ENCODE measurements at places on chromosomes 6 and 20.
A peak's percentile ranks its signal among the peaks of the same experiment; 100 is the strongest.

DNA sequence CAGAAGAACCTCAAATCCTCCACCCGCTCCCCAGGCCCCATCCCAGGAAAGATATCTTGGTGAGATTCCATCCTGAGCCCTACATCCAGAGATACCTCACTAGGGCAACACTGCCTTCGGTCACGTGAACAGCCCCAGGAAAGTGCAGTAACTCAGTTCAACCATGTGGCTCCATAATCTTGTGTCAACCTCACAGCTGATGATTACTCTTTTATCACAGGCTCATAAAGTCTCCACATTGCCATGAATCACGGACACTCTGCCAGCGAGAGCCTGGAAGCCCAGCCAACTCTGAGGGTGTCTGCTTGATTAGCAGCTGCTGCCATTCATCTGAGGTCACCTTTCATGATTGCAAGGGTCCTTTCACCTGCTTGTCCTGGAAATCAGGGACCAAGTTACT lies 175.8 kb upstream of the LRFN2 start:
- no peak for DNase-seq

DNA sequence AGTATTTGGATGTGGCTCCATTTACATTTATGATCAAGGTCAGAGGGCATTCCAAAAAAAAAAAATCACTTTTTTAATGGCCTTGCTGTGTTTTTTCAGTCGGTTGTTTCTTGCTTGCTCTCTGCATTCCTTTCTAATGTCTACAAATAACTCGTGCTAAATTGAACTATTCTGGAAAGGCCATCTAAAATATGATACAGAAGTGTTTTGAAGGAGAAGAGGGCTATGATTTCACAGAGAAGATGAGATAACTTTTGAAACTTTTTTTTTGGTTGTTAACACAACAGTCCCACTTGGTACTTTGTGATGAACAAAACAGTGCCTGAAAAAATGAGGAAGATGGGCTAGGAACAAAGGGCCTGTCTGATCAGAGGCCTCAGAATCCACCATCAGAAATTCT lies 156.1 kb upstream of the SMLR1 start:
- peak; percentile 2 for DNase-seq

GRCh38 chr20:14879839-14880238 lies 542.4 kb upstream of the FLRT3 start:
- DNase-seq: no peak

DNA sequence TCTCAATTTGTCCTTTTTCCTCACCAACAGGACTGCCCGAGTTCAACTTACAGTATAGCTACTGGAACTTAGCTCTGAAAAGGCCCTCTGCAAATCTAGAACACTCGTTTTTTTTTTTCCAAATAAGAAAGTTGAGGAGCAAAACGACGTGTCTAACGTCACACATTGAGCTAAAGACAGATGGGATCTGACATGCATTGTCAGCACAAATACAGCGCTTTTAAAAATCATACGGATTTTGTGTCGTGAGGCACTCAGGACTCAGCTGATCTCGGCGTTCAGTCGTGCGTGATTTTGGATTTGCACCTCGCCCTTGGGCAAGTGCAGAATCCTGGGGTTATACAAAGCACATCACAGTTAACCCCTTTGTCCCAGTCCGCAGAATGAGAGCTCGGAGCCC lies 94.7 kb upstream of the ZNF322 start:
- DNase-seq: no peak

DNA sequence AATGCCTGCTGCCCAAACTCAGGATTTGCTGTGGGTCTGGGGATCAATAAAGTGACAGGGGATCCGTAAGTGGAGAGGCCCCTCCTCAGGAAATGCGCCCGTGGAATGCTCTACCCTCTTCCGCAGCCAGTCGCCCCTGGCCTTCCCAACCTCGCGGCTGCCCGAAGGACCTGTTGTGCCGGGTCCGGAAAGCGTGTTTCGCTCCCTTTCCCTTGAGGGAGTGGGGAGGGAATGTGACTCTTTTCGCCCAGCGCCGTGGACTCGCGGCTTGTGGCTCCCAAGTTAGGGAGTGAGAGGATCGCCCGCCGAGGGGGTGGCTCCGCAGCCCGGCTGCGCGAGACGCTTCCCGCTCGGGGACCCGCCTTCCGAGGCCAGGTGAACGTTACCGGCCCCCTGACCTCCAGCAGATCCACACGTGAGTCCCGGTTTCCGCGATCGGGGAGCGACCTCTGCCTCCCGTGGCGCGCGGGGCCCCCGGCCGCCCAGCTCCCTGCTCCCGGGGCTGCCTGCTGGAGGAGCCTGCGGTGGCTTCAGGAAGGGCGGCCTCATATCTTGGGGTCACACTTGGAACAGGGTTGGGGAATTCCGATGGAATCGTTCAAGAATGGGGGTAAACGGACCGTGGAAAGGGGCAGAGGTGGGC lies 666 bp downstream of the TPD52L1 start:
- DNase-seq: no peak

- DNase-seq: no peak
These were observed 243.0 kb upstream of the RIN2 start for GRCh38 chr20:19515074-19515473.

Data from AG10803 (cell line).